Stimulated activated CD8-positive, alpha-beta memory T cell treated with anti-CD3 and anti-CD28 coated beads, Interleukin-7, amount 100 ng/mL, for 1 hour (primary cell): ENCODE measurements at places on chromosomes 11 and 22.
A peak's percentile ranks its signal among the peaks of the same experiment; 100 is the strongest.

DNA sequence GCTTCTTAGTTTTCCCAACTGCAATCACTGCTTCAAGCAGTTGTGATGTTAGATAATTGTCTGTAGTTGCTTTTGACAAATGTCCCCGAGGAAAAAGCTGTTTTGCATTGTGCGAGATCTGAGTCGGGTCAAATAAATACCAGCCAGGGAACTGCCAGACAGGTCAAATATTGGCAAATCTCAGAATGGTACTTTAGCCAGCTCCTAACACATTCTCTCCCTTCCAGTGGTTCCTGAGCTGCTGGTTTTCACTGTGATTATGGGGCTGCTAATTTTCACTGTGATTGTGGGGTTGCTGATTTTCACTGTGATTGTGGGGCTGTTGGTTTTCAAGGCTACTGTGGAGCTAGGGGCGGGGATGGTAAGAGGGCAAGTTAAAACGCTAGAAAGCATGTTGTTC is 14.3 kb downstream of the RASSF10 start:
- DNase-seq: no peak

DNA sequence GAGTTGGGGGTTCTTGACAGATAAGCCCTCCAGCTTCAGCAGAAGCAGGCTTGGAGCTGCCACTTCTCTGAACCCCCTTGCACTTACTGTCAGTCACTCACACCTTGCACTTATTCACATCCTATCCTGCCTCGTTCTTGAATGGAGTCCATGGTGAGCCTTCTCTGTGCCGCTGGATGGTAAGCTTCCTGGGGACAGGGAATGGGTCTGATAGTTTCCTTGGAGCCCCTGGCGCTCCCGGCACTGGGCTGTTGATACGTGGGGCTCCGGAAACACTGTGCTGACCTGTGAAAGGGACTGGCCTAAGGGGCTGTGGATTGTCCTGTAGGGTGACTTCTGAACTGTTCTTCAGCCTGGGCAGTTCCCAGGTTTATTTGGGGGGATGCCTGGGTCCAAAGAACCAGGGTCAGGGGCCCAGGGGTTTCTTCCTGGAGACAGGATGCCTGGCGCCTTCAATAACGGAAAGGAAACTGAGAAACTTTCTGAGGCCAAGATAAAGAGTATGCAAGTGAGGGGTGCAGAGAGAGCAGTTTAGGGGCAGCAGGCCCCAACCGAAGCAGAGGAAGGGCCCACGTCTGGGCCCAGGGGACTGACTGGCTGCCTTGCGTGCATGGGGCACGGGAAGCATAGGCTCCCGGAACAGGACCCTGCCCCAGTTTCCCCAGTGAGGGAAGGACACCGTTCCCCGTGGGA is 709 bp upstream of the ST3GAL4 start:
- no peak for DNase-seq

- DNase-seq: no peak
Observed at GRCh38 chr22:35380013-35380412, 883 bp upstream of the HMOX1 start.

GRCh38 chr11:116595305-116595880 is 177.4 kb downstream of the BUD13 start:
- DNase-seq: no peak

DNA sequence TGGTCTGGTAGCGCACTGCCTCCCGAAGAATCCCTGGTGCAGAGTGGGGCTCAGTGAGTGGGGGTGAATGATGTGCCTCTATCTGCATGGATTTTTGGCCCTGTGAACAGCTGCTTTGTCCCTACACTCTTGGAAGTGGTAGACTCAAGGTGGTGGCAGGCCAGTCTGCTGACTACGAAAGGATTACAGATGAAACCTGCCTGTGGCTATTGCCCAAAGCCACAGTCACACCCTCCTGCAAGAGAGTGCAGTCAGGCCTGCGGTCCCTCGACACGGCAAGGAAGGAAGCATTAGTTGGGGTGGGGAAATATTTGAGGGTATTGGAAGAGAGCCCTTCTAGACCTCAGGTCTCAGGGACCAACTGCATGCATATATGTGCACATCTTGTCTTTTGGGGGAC is 63.7 kb downstream of the DSCAML1 start:
- DNase-seq: no peak

DNA sequence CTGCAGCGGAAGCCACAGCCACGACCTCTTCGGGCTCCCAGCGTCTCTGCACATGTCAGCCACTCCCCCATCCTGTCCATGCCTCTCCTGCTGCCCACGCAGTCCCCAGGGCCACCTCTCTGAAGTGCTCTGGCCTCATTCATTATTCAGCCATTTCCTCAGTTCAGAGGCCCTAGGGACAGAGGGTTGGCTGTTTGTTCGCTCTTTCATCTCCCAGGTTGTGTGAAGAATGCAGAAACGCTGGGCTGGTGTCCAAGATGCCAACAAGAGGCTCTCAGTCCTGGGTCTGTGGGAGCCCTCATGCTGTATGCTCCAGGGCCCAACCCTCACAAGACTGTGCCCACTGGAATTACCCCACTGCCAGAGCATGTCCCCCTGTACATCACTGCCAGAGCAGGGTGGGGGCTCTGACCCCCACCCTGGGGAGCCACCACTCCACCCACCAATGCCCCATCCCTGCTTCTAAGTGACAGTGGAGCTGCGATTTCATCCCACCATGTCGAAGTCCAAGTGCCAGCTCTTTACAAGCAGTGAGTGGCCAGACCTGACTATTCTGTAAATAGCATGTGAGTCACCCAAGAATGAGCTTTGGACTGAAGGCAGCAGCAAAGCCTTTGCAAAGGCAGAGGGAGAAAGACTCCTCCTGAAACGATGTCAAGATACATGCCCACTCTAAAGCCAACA is 209.6 kb downstream of the BUD13 start:
- no peak for DNase-seq

DNA sequence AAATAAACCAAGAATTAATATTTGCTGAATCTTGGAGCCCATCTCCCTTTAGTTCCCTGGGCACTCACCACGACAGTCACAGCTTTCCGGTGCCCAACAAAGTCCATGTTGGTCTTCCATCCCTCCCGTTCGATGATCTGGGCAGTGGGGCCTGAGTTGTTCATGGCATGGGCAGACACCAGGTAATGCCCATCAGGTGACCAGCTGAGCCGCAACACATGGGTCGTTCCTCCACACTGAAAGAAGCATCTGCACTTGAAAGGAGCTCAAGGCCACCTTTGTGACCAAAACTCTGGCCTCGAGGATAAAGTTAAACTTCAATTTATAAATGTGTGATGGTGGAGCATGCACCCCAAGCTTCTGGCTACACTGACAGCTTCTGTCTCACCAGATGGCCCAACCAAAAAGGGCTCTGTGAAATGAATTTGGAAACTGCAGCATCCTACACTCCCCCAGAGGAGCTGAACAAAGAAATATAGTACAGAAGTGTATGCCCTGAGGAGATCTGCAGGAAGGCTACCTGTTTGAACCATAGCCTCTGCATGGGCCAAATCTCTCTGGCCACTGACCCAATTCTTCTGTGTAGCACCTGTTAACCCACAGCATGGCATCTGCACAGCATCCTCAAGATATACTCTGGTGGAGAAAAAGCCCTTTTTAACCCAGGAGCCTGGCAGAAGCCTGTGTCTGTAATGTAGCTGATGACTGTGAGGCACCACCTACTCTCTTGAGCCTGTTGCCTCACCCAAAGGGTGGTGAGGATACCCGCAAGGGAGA is 37.1 kb downstream of the HIRA start:
- no peak for DNase-seq

GRCh38 chr11:120074076-120074475 is 63.8 kb downstream of the TRIM29 start:
- DNase-seq: no peak

DNA sequence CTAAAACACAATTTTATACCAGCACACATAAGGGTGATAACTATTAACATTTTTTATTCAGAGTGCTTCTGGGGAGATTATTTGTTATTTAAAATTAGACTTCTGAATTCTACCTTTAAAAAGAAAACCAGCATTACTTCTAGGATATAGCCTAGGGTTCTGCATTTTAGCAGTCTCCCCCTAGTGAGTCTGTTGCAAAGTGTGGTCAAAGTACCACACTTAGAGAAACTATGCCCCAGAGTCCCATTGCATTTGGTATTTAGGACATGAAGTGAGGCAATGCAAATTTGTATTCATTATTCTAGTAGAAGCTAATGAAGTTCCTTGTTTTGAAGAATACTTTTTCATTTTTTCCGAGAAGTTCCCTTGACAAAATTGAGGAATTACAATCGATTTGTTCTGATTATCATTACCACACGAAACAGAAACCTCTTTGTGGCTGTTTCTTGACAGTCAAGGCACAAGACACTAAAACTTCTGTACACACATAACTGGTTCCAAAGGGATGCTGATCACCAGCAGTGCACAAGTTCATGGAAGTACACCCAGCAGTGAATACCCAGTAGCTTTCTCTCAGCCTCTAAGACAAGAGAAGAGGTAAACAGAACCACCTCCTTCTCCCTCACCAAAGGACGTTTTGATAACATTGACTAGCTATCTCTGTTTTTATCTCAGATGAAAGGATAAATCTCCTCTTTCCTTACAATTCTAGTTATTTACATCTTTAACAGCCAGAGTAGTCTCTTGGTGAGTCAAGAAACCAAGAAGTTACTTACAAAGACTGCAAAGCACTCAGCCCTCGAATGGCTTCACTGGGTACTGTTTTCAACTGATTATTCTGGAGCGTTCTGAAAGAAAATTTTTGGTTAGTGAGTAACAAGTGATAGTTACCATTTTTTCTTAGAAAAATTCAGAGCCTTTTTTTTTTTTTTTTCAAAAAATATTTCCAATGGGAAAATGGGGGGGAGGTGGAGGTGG is 27.6 kb upstream of the CCDC34 start:
- DNase-seq: no peak

- no peak for DNase-seq
Observed at GRCh38 chr11:75152090-75152489, 1.2 kb downstream of the SLCO2B1 start.

GRCh38 chr22:47189056-47189916 is 426.8 kb downstream of the TBC1D22A start:
- DNase-seq: no peak

DNA sequence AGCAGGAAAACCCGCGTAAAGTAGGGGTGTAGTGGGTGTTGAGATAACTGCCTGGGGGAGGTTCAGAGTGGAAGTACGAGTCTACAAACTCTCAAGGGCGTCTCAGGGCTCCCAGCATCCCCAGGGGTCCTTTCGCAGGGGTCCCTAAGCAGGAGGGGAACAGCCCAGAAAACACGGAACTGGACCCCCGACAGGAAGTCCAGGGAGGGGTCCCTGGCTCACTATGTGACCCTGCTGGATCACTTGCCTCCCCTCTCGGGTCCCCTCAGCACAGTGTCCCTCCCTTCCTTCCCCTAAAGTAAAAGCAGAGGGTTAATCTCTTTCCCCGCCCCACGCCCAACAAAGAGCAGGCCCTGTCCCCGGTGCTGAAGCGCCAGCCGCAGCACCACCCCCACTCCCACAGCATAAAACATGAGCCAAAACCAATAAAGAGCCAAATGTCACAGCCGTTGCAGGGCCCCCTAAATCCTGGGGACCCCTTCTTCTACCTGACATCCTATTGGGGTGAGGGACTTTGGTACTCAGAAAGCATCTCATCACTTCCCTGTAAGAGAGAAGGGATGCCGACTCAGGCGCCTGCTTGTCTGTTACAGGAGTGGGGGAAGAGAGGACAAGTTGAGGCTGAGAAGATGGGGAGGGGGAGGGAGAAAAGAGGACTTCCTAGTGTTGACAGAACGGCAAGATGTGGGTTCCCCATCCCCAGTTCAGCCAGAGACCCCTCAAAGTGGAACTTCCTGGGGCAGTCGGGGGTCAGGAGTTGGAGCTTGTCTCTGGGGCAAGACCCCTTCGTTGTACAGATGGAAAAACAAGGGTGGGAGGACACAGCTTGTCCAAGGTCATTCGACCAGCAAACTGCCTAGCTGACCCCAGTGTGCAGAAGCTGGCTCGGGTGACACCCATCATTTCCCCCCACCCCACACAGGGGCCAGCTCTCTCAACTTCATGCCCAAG is 1.4 kb upstream of the NEFH start:
- peak; percentile 3 for DNase-seq
